ENCODE measurements at places on chromosomes 7 and 10.

DNA sequence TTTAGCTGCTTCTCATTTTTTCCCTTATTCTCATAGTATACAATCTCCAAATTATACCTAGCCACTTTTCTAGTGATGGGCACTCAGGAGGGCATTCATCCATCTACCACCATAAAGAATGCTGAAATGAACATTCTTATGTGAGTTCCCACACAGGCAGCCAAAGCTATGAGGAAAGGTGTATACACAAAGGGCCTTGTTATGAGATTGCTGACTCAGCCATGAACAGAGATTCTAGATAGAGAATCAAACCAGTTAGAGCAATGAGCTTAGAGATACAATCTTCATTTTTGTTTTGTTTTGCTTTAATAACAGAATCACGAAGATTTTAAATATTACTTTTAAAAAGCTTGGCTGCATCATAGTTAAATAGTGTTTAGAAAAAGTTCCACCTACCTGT is 54.8 kb upstream of the TNKS2 start:
- no peak for DNase-seq

DNA sequence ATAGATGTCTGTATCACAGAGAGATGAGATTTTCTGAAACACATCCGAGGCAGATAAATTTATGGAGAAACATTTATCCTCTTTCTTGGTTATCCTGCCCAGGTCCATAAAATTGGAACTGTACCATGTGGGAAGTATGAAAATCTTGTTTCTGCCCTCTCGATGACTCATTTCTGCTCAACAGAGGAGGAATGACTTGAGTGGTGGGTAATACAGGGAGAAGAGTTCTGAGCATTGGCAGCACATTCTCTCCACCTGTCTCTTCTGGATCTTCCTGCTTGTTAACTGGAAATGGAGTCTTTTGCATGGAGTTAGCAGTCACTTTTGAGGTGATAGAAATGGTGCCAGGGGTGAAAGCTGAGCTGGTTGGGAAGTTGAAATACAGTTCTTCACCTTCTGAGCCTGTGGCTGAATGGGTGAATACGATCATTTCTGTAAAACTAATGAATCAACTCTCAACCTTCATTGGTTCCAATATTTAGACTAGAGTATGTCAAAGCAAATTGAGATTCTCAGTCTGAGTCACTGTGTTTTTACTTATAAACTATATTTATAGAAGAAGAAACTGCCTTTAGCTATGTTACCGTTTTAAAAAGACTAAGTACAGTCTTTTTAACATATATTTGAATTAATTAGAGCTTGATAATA is 945.5 kb downstream of the SORCS3 start:
- no peak for DNase-seq

- no peak for DNase-seq
Observed at GRCh38 chr10:14673189-14673861, 101.4 kb downstream of the FAM107B start.

DNA sequence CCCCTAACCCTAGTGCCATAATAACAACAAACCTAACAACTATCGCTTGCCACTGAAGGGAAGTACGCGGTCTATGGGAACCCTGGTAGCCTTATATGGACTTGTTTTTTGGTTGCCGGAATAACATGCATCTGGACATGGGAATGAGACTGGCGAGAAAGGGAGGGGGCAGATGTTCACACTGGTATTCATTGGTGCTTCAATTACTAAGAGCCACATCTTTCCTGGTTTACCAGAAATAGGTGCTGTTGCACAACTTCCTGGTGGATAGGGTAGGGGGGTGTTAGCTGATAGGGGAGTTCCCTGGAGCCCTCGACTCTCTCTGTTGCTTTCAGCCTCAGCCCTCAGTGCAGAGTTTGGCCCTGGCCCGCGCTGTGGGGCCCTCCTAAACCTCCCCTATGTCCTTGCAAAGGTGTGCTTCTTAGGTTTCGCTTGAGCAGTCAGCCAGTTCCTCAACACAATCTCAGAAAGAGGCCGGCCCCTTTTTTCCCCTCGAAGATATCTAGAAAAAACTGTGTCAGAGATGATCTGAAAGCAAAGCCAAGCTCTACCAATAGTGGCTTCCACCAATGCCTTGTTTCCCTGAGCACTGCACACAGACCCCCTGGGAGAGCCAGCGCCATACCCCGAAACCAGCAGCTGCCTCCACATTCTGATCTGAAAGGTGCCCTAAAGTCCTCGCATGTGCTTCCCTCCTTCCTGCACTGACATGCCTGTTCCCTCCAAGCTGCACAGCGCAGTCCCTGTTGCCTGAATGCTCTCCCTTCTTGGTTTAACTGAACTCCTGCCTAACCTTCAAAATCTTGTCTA is 13.5 kb downstream of the TBXAS1 start:
- DNase-seq, result no peak

DNA sequence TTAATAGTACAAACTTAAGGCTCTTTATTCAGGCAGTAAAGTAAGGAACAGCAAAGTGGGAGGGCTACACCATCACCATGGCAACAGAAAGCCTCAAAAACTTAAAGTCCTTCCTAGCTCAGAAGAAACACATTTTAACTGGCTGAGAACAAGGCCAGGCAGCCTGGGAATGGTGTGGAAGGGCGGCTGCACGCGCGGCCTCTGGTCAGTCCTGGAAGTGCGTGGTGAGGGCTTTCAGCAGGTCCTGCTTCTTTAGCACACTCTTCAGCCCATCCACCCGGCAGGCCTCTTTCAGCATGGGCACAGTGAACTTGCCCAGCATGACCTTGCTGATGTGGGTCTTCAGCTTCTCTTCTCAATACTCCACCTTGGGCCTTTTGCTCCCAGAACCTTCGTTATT is 133.0 kb downstream of the CYP26A1 start:
- DNase-seq, result no peak
